Adipocyte (in vitro differentiated cells): ENCODE measurements at places on chromosomes 1 and 21.

DNA sequence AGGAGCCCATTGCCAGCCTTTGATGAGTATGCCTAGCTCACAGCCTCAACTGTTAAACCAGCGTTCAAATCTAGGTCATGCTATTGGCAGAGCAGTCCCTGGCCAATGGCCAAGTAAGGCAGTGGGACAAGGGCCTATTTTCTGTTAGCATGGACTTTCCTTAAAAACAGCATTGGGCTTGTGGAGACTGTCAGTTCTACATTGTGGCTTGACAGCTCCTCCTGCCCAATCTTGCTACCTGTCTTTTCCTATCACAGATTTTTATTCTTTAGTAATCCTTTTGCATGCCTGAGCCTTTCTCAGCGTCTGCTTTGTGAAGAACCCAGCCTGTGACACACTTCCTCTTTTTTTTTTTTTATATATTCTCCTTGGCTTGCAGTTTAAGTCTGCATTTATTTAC lies 56.4 kb downstream of the DIP2A start:
- DNase-seq: no peak

DNA sequence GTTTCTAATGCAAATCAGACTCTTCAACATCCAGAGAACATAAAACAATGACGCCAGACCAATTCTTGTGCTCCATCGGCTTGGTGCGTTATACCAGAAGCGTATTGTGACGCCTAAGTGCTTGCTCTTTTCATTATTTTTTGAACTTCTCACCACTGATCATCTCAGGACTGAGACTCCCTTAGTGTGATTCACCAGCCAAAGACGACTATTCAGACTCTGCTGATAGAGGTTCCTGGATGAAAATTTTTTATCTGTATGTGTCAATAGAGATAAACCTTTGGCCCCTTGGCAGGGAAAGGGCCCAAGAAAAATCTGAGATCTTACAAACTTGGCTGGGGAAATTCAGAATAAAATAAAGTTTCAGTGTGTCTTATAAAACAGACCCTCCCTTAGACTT lies 856 bp upstream of the GREM2 start:
- no peak for DNase-seq

DNA sequence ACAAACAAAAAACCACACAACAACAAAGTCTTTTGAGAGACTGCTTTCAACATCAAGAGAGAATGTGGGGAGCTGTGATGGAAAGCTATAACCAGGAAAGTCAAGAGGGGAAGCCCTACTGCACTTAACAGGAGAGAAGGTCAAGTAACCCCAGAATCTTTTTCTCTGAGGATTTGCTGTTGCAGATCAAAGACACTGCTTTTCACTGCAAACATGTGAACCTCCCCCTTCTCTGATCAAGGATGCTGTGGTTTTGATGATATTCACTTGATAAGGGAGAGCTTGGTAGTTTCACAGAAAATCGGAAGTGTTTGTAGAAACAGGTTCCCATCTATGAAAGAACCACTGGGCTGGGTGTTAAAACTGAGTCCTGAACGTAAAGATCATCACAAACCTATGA lies 4.8 kb downstream of the ETV3 start:
- DNase-seq: no peak

DNA sequence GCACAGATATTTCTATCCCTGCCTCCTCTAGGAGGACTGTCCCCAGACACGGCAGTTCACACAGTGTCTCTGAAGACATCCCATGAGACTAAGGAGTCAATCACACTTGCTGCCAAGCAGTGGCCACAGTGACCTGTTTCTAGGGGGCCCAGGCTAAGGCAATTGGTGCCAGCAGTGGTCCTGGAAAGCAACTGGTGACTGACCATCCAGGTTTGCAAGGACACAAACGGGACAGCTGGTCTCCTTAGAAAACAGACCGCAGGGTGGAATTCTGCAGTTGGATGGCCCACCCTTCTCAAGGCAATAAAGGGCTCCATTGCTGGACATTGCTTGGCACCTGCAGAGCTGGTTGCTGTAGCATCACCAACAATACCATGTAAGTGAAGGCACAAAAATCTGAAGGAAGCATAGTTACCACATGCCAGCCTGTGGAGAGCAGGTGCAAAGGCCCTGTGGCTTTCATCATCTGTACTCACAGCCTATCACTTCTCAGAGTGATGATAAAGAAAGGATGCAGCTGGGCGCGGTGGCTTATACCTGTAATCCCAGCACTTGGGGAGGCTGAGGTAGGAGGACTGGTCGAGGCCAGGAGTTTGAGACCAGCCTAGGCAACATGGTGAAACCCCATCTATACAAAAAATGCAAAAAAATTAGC lies 81.5 kb downstream of the STUM start:
- DNase-seq: no peak

DNA sequence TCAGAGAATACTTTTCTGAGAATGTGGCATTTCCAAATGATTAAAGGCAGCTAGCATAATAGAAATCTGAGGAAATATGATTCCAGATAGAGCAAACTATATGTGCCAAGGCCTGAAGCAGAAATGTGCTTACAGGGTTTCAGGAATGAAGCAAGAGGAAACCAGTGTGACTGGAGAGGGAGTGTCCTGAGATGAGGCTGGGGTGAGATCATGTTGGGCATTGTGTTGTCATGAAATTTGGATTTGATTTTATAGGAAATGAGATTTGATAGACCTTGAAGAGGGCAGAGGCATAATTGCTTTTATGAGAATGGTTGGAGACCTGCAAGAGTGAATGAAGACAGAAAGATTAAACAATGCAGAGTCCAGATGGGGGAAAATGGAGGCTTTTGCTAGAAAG lies 338.1 kb upstream of the SNX7 start:
- DNase-seq: peak; percentile 92

DNA sequence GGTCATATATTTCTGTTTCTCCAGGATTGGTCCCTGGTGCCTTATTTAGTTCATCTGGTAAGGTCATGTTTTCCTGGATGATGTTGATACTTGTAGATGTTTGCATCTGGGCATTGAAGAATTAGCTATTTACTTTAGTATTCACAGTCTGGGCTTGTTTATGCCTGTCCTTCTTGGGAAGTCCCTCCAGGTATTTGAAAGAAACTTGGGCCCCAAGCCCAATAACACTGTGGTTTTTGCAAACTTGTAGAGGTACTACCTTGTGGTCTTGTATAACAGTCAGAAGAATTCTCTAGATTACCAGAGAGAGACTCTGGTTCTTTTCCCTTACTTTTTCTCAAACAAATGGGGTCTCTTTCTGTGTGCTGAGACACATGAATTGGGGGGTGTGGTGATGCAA lies 251.4 kb upstream of the B3GALT2 start:
- DNase-seq: no peak

DNA sequence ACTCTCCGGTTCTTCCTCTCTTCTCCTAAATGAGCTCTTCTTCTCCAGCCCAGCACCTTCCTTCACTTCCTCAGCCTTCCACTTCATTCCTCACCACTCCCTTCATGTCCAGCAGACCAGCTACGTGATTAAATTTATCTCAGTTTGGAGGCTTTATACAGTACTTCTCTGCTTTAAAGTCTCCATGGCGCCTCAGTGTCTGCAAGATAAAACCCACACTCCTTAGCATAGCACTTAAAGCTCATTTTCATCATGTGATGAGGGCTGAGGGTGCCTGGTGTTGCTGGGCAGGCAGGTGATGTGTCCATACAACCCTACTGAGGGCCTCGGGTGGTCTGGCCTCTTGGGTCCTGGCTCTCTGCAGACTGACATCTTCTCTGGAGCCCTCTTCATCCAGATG lies 7.7 kb downstream of the SLC5A9 start:
- no peak for DNase-seq

- DNase-seq: no peak
Observed at GRCh38 chr1:111837393-111837792, 81.7 kb downstream of the DDX20 start.

DNA sequence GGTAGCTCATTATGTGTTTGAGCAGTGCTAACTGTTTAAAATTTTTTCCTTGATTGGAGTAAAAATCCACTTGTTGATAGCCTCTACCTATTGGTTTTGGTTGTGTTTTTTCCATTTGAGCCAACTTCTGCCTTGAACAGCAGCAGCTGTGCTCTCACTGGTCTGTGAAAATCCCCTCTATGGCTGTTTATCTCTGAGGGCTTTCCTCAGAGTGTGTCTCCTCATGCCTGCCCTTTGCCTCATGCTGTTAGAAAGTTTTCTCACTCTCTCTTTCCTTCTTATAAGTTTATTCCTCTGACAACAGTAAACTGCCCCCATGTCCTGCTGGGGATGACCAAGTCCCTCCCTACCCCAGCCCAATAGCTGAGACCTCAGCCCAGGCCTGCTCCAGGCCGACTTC lies 14.1 kb downstream of the REG4 start:
- DNase-seq: no peak

- DNase-seq: no peak
Observed at GRCh38 chr21:40215941-40216340, 348.7 kb downstream of the PCP4 start.

DNA sequence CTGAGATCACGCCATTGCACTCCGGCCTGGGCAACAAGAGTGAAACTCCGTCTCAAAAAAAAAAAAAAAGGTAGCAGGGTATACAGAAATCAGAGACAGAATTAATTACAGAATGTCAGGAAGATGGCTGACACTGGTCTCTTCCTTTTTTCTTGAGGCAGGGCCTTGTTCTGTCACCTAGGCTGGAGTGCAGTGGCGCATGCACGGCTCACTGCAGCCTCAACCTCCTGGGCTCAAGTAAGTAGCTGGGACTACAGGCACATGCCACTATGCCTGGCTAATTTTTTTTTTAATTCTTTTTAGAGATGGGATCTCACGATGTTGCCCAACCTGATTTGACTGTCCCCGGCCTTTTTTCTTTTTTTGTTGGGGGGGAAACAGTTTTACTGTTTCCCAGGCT lies 16.4 kb downstream of the RNU5D-1 start:
- DNase-seq: no peak

GRCh38 chr1:154845879-154846278 lies 24.2 kb downstream of the KCNN3 start:
- DNase-seq: no peak

DNA sequence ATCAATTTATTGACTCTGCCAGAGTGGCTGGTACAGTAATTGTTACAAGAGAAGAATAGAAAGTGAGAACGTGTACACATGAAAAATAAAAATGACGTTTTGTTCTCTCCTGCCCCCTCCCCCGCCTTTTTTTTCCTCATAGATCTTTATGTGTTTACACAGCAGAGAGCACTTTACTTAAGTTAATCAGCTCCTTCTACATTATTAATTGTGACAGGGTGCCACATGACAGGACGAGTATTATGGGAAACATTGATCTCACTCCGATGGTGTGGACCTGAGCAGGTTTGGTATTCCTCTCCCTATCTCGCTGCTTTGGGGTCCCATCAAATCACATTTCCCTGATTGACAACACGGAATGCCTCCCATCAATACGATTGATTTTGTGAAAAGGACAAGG lies 285.7 kb downstream of the TM2D1 start:
- DNase-seq: no peak

DNA sequence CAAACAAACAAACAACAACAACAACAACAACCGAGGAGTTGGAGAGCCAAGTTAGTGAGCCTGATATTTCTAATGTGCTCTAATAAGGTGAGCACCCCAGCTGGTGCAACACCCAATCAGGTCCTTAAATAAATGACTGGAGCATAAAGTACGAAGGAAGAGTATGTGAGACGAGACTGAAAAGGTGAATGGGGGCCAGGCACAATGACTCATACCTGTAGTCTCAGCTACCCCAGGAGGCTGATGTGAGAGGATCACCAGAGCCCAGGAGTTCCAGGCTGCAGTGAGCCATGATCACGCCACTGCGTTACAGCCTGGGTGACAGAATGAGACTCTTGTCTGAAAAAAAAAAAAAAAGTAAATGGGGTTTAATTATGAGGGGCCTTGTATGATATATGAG lies 152.0 kb upstream of the ZRANB2 start:
- no peak for DNase-seq

DNA sequence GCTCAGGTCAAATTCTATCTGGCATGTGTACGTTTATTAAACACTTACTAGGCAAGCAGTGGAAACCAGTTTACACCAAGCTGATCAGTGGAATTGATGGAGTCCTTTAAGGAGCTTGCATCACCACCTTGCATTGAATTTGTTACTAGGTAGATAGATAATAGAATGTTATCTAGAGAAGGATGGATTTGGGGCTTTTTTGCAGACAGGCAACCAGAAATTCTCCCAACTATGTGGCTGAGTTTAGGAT lies 44.9 kb downstream of the HHAT start:
- DNase-seq: no peak

GRCh38 chr1:61224609-61225008 lies 142.2 kb downstream of the NFIA start:
- no peak for DNase-seq

- DNase-seq: no peak
Observed at GRCh38 chr1:42767510-42768000, 506 bp downstream of the C1orf50 start.
